ENCODE measurements at places on chromosomes 1 and 21. TPM values are rescaled to one million over a fixed set of nuclear protein-coding genes. Genes with fewer than 3 reads are reported as not detected.

DNA sequence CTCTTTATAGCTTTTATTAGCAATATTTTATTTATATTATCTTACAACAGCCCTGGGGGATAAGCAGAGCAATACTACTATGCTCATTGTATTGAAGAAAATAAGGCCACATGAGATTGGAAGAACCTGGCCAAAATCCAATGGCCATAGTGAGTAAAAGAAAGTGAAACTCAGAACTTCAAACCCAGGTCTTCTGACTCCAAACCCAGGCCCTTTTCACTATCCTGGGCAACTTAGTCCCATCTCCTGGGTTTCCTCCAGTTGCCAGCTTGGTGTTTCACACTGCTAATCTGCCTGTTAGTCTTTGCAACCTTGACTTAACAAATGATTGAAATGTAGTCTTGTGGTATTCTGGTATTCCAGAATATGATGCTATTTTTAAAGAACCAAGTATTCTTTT is 22.4 kb upstream of the EXO1 start:
- DNase-seq: no peak
- H3K36me3 ChIP-seq: no peaks in the 10 kb centered on the region
- H3K4me3 ChIP-seq: no peak overlapping the region
- peaks cover 36% of the 10 kb centered on the region for H3K4me1 ChIP-seq
- no peak overlapping the region for H3K27ac ChIP-seq
- H3K27me3 ChIP-seq: peaks cover 1% of the 10 kb centered on the region

DNA sequence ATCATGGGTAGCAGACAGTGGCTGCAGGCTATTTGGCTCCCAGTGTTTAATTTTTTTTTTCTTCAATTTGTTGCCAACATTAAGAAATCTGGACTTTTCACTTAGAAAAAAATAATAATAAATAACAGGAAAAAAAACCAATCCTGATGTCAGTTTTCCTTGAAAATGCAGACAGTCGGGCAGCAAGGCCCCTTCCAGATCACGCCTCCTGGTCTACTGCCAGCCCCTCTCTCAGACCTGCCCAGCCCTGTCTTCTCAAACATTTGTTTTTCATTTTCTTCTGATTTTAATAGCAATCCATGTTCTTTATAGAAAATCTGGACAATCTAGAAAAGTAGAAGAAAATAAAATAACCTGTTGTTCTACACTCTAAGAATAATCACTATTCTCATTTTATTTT is 15.5 kb downstream of the IFNGR2 start:
- H3K4me3 ChIP-seq: no peak overlapping the region
- no peaks in the 10 kb centered on the region for H3K27me3 ChIP-seq
- peaks cover 21% of the 10 kb centered on the region for H3K36me3 ChIP-seq
- DNase-seq: no peak

ZSCAN20 gene
- total RNA-seq: 4.4 TPM

ZMYND12 gene
- total RNA-seq: not detected

GRCh38 chr1:4000811-4001251 is 100.8 kb upstream of the C1orf174 start:
- no peaks in the 10 kb centered on the region for H3K36me3 ChIP-seq
- no peaks in the 10 kb centered on the region for H3K4me1 ChIP-seq
- H3K27ac ChIP-seq: no peak overlapping the region
- no peaks in the 10 kb centered on the region for H3K27me3 ChIP-seq

DNA sequence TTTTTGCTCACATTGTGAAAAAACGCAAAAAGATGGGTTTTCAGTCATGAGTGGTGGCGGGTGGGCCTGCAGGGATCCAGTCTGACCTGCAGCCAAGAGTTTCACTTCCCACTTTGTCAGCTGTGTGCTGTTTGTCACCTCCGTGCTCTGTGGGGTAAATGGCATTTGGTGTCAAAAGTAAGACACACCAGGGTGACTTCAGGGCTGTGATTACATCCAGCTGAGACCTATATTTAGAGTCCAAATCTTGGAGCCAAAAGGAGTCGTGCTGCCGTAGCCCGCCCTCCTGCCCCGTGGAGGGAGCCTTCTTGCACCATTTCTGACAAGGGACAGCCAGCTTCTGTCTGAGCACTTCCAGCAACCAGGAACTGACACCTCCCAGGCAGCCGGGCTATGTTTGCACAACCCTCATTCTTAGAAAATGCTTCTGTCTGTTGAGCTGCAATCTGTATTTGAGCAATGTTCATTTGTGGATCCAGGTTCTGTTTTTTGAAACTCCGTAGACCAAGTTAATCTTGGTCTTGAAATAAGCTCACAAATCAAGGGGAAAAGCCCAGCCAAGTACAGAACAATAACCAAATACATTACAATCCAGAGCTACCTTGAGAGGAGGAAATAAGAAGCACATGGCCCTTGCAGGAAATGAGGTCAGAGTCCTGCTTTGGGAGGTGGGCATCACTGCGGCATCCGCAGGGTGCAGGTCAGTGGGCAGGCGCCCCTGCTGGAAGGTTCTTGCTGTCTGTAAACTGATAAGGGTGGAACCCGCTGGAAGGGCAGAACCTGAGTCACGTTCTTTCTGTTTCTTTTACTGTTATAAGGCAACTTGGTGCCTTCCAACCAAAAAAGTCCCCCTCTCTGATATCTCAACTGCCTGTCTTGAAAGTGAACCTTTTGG is 14.4 kb downstream of the ABCG1 start:
- peaks cover 32% of the 10 kb centered on the region for H3K4me1 ChIP-seq
- no peaks in the 10 kb centered on the region for H3K36me3 ChIP-seq
- no peak overlapping the region for H3K4me3 ChIP-seq
- H3K27me3 ChIP-seq: peaks cover 5% of the 10 kb centered on the region

- peak; percentile 85 for DNase-seq
- no peaks in the 10 kb centered on the region for H3K27me3 ChIP-seq
- H3K36me3 ChIP-seq: peaks cover 10% of the 10 kb centered on the region
These were observed 135.4 kb downstream of the DMRTB1 start for GRCh38 chr1:53594391-53595180.

HNRNPR gene
- 151 TPM for total RNA-seq

DNA sequence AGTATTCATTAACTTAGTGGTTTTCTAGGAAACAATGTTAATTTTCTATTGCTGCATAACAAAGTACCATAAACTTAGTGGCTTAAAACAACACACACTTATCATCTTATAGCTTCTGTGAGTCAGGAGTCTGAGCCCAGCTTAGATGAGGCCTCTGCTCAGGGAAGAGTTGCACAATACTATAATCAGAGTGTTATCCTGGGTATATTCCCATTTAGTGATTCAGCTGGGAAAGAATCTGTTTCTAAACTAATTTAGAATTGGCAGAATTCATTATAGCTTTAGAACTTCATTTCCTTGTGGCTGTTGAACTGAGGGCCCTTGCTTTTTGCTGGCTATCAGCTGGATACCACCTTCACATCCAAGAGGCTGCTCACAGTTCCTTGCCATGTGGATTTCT is 515.5 kb downstream of the BRINP3 start:
- no peak for DNase-seq
- H3K4me3 ChIP-seq: no peak overlapping the region
- no peak overlapping the region for H3K27ac ChIP-seq
- peaks cover 7% of the 10 kb centered on the region for H3K27me3 ChIP-seq
- H3K4me1 ChIP-seq: no peaks in the 10 kb centered on the region

GRCh38 chr1:42941640-42942330 is 16.9 kb downstream of the SLC2A1 start:
- DNase-seq: no peak
- H3K27me3 ChIP-seq: no peaks in the 10 kb centered on the region
- H3K4me3 ChIP-seq: peak overlapping the region; percentile 23
- H3K4me1 ChIP-seq: peaks cover 99% of the 10 kb centered on the region
- H3K27ac ChIP-seq: peak overlapping the region; percentile 98
- peaks cover 27% of the 10 kb centered on the region for H3K36me3 ChIP-seq

DNA sequence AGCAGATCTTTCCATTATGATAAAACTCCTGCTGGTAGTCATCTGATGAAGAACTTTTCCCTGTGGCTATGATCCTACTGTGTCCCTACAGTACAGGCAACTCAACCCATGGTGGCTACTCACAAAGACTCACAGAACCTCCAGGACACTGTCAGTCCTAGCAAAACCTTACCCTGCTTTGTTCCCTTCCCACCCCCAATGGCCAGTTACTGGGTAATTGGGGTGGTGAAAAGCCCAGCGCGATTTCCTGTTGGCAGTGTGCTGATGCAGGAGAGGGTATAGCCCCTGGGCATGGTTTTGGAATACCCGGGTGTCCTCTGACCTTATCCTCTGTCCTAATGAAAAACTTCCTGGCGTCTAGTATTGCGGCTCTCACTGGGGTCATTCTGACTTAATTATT is 533 bp upstream of the RGL1 start:
- peak overlapping the region; percentile 93 for H3K4me3 ChIP-seq
- no peak for DNase-seq
- no peaks in the 10 kb centered on the region for H3K27me3 ChIP-seq
- peak overlapping the region; percentile 94 for H3K27ac ChIP-seq
- peaks cover 42% of the 10 kb centered on the region for H3K4me1 ChIP-seq

S100A1 gene
- total RNA-seq: 1.2 TPM

GRCh38 chr1:48908606-48909005 is 131.9 kb upstream of the BEND5 start:
- H3K4me1 ChIP-seq: no peaks in the 10 kb centered on the region
- H3K36me3 ChIP-seq: no peaks in the 10 kb centered on the region
- peaks cover 7% of the 10 kb centered on the region for H3K27me3 ChIP-seq
- no peak overlapping the region for H3K4me3 ChIP-seq

DNA sequence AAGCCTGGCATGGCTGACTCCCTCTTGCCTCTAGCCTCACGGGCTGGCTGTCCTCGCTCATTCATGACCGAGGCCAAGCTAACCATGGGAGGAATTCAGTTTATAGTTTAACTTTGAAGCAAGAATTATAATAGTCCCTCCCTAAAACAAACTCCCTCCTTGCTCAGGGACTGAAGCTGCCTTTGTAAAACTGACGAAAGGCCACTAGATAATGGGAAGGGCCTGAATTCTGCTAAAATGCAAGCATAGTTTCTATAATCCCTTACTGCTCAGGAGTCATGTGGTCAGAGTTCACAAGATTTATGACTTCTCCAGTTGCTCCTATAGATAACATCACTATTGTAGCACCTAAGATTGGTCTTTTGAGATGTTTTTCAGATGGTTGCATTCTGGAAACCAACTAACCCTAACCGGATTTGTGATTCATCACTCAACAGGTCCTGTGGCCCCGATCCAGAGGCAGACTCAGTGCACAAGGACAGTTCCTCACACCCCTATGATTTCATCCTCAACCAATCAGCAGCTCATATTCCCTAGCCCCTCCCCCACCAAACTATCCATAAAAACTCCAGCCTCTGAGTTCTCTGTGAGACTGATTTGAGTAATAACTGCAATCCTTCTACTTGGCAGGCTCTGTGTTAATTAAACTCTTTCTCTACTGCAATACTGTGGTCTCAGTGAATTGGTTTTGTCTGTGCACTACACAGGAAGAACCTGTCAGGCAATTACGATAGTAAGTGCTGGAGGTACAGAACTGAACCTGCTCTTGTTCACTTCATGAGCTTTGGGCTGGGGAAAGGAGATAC is 26.4 kb downstream of the HHIPL2 start:
- H3K27me3 ChIP-seq: peaks cover 16% of the 10 kb centered on the region
- no peak for DNase-seq
- no peak overlapping the region for H3K4me3 ChIP-seq
- no peaks in the 10 kb centered on the region for H3K36me3 ChIP-seq

- peaks cover 14% of the 10 kb centered on the region for H3K4me1 ChIP-seq
- peaks cover 13% of the 10 kb centered on the region for H3K36me3 ChIP-seq
- H3K27ac ChIP-seq: no peak overlapping the region
- no peak for DNase-seq
These were observed 102.4 kb downstream of the FAF1 start for GRCh38 chr1:50857702-50858101.

GRCh38 chr21:42614396-42614795 is 39.0 kb upstream of the PDE9A start:
- no peak overlapping the region for H3K4me3 ChIP-seq
- H3K27me3 ChIP-seq: peaks cover 20% of the 10 kb centered on the region
- H3K36me3 ChIP-seq: no peaks in the 10 kb centered on the region
- H3K4me1 ChIP-seq: no peaks in the 10 kb centered on the region
- DNase-seq: peak; percentile 3

BATF3 gene
- total RNA-seq: 3.7 TPM

GRCh38 chr1:60963167-60963940 is 119.0 kb upstream of the NFIA start:
- H3K27ac ChIP-seq: peak overlapping the region; percentile 94
- peaks cover 14% of the 10 kb centered on the region for H3K36me3 ChIP-seq
- no peak for DNase-seq

DNA sequence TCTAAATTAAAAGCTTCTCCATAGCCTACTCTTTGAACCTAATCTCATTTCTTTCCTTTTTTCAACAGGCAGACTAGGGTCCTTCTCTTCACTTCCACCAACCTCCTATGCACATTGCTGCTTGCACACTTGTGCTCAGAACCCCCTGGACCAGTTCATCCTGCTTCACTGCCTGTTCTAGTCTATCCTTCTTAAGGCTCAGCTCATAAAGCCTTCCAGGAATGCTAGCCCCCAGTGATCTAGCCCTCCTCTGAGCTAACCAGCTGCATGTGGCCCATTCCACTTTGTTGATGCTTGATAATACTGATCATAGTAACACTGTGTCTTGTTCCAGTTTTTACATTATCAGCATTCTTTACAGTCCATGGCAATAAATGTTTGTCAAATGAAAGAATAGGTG is 22.9 kb upstream of the PHGDH start:
- H3K27me3 ChIP-seq: peaks cover 16% of the 10 kb centered on the region
- H3K27ac ChIP-seq: no peak overlapping the region
- peaks cover 4% of the 10 kb centered on the region for H3K36me3 ChIP-seq

CDC7 gene
- 3.9 TPM for total RNA-seq

- DNase-seq: peak; percentile 46
- no peaks in the 10 kb centered on the region for H3K27me3 ChIP-seq
- peaks cover 2% of the 10 kb centered on the region for H3K36me3 ChIP-seq
- H3K4me3 ChIP-seq: no peak overlapping the region
These were observed 78.0 kb downstream of the STUM start for GRCh38 chr1:226626577-226626956.

DNA sequence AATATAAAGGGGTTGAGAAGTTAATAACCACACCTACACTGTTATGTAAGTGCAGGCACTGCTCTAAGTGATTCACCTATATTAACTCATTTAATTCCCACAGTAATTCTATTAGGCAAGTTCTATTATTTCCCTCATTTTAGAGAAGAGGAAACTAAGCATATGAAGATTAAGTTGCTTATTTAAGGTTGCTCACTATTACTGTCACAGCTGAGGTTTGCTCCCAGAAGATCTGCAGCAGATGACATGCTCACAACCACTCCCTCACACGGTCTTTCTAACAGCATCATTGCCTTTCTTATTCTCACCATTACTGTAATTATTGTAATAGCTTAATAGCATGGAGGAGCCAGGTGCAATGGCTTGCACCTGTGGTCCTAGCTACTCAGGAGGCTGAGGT is 196.4 kb upstream of the GREM2 start:
- H3K27me3 ChIP-seq: no peaks in the 10 kb centered on the region
- no peak for DNase-seq
- no peak overlapping the region for H3K27ac ChIP-seq
- peaks cover 34% of the 10 kb centered on the region for H3K4me1 ChIP-seq
- H3K4me3 ChIP-seq: no peak overlapping the region

All from chondrocyte (in vitro differentiated cells).